ENCODE measurements at places on chromosomes 2 and 18.

DNA sequence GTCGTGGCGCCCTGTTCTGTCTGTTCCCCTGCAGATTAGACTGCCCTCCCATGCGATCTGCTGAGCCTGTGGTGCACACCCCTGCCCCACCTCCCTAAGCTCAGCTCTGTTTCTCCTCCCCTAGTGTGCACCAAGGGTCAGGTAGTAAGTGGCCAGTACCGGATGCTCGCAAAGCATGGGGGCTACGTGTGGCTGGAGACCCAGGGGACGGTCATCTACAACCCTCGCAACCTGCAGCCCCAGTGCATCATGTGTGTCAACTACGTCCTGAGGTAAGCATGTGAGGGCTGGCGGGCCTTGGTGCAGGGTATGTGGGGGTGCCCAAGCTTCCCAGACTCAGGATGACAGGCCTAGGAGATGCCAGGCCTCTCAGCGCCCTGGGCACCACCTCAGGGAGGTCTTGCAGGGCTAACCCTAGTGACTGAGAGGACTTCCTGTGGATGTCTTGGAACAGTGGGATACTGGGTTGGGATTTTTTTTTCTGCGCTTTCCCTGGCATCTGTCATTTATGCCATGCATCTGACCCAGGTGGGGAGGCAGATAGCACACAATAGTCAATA, 78.4 kb downstream of the EPAS1 start:
- DNase-seq, result no peak

- DNase-seq, result no peak
These were observed 190.9 kb downstream of the TFCP2L1 start for GRCh38 chr2:121094101-121094500.

DNA sequence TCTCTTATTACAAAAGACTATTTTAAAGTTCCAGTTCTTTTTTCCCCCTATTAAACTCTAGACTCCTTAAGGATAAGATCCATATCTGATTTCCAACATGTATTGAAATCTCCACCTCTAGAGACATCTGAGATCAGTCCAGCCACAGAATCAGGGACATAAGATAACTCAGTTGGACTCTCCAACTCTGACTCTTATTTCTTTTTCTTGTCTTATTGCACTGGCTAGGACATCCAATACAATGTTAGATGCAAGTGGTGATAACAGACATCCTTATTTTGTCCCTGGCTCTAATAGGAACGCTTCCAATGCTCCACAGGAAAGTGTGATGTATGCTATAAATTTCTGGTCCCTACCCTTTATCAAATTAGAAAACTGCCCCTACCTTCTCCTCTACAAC, 158.1 kb downstream of the TNS1 start:
- DNase-seq, result no peak

DNA sequence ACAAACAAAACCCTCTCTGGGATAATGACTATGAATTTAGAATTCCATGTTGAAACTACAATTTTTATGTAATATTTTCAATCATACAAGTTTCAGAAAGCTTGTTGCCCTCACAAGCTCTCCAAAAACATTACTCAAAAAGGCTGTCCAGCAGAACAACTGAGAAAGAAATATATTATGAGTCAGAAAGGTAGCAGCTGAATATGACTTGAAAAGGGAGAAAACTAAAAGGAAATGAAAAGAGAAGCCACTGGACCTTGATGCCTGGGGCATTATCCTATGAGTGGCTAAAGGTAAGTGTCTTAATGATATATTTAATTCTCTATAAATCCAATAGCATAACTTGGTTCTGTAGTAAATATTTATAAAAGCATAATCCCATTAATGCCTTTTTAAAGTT, 61.8 kb downstream of the NXPH2 start:
- no peak for DNase-seq

DNA sequence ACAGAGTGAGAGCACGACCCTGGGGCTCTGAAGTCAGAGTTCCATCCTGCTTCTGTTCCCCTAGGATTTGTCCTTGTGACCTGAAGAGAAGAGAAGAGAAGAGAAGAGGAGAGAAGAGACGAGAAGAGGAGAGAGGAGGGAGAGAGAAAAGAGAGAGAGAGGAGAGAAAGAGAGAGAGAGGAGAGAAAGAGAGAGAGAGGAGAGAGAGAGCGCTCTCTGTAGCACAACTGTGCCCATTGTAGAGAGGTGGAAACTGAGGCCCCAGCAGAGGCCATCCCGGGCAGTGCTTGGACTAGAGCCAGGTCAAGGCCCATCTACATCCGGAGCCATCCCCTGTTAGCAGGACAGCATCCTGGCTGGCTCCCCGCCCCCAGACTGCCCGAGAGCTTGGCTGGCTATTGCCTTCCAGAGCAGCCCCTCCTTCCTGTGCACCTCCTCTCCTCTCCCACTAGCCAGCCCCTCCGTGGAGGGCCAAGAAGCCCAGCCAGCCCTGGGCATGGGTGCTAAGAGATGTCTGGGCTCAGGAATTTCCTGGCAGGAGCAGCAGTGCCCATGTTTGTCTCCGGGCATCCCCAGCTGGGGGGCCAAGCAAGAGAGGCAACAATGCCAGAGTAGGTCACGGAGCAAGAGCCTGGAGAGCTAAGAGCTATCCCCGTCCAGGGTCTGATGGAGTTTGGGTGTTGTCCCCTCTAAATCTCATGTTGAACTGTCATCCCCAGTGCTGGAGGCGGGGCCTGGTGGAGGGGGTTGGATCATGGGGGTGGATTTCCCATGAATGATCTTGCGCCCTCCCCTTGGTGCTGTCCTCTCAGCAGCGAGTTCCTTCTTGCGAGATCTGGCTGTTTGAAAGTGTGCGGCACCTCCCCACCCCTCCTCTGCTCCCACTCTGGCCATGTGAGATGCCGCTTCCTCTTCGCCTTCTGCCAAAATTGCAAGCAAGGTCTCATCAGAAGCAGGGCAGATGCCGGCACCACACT, 18.2 kb upstream of the GPR55 start:
- no peak for DNase-seq

DNA sequence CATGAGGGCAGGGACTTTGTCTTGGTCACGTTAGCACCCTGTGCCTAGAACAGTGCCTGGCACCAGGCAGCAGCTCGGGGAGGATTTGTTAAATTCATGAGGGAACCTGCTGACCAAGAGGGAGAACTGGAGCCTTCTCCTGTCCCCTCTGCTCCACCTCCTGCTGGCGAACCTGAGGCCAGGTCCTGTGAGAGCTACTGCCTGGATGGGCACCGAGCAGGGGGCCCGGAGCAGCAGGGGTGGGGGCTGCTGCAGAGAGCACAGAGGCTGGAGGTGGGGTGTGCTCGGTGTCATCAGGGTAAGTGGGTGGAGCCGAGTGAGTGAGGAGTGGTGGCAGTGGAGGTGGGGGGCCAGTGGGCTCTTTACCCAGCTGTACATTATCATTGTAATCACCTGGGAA, 52.1 kb upstream of the FAHD2A start:
- DNase-seq, result no peak

GRCh38 chr2:201154615-201155399, 28.1 kb upstream of the CASP10 start:
- no peak for DNase-seq

DNA sequence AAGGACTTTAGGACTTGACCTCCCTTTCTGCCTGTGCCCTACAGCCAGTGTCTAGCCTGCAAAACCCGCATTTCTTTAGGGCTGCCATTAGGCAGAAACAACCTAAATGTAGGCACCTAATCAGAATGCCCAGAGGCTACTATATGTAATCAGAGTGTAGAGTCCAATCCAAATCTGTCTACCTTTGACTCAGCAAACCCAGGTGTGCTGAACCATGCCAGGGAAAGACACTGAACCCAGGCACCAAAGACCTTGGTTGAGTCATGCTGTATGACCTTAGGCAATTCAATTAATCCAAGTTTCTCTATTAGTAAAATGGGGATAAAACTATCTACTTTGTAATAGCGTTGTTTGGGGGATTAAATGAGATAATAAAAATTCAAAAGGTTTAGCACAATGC, 20.7 kb downstream of the CAPN14 start:
- DNase-seq, result no peak

DNA sequence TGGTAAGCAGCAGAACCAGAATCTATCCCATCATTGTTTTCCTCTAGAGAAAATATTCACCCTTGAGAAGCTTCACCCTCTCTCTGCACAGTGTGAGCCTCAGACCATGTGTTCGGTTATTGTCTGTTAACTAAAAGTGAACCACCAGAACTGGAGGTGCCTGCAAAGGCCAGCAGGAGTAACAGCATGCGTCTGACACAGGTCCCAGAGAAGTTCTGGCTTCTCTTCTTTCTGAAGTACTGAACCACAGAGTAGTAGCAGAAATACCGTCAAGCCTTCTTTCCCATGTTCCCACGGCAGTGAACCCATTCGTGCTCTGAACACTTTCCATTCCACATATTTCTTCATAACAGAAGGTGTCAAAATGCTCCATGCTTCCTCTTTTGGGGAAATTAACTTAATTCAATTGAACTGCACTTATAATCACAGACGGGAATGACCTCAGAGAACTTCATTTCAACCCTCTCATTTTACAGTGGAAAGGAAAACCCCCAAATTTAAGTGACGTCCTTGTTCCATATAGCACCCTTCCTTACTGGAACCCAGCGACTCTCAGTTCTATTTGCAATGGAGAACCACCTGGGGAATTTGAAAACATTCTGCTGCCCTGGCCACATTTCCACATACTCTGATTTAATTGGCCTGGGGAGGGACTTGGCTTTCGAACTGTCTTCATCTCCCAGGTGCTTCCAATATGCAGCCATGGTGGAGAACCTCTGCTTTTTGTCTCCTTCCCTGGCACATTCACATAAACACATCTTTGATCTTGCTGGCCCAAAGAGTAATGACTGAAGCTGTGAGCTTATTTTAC, 519.1 kb downstream of the RNF144A start:
- DNase-seq, result no peak

GRCh38 chr2:151175864-151176263, 85.8 kb downstream of the RBM43 start:
- DNase-seq, result no peak

Measured in D721Med (cell line).